ENCODE measurements at places on chromosomes 12 and 14. TPM values are rescaled to one million over a fixed set of nuclear protein-coding genes. Genes with fewer than 3 reads are reported as not detected.

DNA sequence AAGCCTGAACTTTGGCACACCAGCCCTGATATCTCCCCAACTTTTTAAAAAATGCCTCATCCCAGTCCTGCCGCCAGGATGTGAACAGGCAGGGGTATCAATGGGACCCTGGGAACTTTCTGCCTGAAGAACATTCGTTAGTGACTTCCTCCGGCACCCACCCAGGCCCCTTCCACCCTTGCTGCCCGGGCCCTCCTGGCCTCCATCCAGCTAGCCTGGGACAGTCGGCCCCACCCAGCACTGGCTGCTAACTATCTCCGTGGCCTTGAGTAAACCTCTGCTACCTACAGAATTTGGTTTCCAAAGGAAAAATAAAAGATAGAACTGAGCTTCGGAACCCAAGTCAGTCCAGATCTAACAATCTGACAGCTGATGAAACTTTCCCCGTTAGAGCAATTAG, 14.3 kb downstream of the SCARB1 start:
- peaks cover 3% of the 10 kb centered on the region for H3K36me3 ChIP-seq
- peaks cover 23% of the 10 kb centered on the region for H3K4me1 ChIP-seq
- H3K27me3 ChIP-seq: no peaks in the 10 kb centered on the region

GRCh38 chr12:113697651-113698509, 226.2 kb upstream of the LHX5 start:
- H3K4me3 ChIP-seq: no peak overlapping the region
- no peaks in the 10 kb centered on the region for H3K4me1 ChIP-seq
- H3K27me3 ChIP-seq: peaks cover 60% of the 10 kb centered on the region
- DNase-seq: no peak

The ATP5F1B gene
- 391 TPM for total RNA-seq

The MGST1 gene
- total RNA-seq: 24.0 TPM

The LMO3 gene
- 0.53 TPM for total RNA-seq
